ENCODE measurements at places on chromosomes 7 and 10.

GRCh38 chr7:89283302-89283701 is 487.8 kb upstream of the TEX47 start:
- DNase-seq: no peak

GRCh38 chr10:103117247-103117646 is 75.8 kb downstream of the NT5C2 start:
- no peak for DNase-seq

GRCh38 chr7:132051311-132051710 is 494.9 kb upstream of the PODXL start:
- DNase-seq: no peak

DNA sequence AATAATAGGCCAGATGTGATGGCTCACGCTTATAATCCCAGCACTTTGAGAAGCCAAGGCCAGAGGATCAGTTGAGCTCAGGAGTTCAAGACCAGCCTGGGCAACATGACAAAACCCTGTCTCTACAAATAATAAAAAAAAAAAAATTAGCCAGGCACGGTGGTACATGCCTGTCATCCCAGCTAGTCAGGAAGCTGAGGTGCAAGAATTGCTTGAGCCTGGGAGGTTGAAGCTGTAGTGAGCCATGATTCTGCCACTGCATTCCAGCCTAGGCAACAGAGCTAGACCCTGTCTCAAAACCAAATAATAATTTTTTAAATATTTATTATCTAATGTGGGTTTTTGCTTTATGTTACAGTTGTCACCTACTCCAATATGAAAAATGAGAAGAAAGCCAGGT is 178.9 kb downstream of the ADK start:
- DNase-seq: no peak

GRCh38 chr7:3289996-3290395 is 11.1 kb upstream of the SDK1 start:
- no peak for DNase-seq

- DNase-seq: no peak
These were observed 201.3 kb downstream of the FANK1 start for GRCh38 chr10:126097558-126098225.

- DNase-seq: no peak
These were observed 234.3 kb upstream of the TEX47 start for GRCh38 chr7:89029864-89030263.

DNA sequence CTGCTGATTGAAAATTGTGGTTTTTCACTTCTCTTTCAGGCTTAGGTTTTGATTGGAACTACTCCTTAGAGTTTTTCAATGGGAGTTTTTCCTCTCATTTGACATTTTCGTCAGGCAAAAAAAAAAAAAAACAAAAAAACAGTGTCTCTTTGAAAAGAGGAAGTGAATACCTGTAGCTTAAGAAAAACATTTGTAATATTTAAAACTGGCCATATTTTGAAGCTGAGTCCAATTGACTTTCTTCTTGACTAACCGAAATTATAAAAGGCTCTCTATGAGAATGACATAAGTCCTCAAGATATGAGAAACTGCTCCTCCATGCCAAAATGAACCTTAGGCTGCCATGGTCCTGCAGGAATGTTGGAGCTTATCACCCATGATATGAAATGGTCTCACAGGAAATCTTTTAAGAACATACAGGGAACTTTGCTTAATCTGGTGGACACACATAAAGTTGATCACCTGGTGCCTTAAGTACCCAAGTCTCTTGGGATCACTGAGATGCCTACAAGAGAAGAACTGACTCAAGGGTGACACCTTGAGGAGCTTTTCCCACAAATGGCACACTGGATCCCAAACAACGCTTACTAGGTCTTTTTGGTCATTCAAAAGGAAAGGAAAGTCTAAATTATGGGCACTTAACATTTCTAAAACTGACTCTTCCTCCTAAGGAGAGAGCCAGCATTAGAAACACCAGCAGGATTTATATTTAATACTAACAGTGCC is 263.4 kb downstream of the CDC14C start:
- DNase-seq: peak; percentile 38

- DNase-seq: no peak
These were observed 13.0 kb upstream of the CHCHD1 start for GRCh38 chr10:73768881-73769280.

DNA sequence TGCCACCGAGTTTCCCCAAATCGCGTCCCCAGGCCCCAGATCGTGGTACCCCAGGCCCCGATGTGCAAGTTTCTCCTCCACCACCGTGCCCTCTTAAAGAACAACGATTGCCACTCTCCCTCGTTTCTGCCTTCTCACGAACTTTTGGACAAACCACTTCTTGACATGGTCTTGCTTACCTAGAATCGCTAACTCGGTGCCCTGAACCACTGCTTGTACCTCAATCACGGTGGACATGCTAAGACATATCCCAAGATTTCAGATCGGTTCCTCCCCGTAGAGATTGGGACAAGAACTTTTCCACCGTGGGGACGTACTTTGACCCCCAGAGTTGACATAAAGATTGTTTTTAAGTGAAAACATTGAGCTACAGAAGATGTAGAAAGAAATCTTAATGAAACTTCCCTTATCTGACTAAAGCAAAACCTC is 477 bp upstream of the ZC3HAV1 start:
- no peak for DNase-seq

- DNase-seq: no peak
These were observed 151.4 kb downstream of the CDK14 start for GRCh38 chr7:90747516-90747915.

GRCh38 chr7:108511939-108512338 is 14.0 kb downstream of the PNPLA8 start:
- no peak for DNase-seq

DNA sequence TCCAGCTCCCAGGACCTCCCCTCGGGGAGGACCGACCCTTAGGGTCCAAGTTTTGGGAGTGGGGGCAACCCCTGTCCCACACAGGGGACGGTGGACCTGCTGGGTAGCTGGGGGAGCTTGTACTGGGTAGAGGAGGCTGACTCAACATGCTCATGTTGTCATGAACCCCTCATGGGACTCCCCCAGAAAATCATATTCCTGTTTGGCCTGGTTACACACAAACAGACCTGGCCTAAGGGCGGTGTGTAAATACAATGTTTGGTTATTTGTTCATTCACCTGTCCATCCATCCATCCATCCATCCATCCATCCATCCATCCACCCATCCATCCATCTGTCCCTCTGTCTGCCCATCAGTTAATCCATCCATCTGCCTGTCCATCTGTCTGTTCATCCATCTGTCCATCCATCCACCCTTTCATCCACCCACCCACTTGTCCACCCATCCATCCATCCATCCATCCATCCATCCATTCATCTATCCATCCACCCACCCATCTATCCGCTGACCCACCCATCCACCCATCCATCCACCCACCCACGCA is 92.9 kb downstream of the DNAJB6 start:
- DNase-seq: no peak

GRCh38 chr7:101554584-101555268 is 74.4 kb downstream of the MYL10 start:
- DNase-seq: no peak

DNA sequence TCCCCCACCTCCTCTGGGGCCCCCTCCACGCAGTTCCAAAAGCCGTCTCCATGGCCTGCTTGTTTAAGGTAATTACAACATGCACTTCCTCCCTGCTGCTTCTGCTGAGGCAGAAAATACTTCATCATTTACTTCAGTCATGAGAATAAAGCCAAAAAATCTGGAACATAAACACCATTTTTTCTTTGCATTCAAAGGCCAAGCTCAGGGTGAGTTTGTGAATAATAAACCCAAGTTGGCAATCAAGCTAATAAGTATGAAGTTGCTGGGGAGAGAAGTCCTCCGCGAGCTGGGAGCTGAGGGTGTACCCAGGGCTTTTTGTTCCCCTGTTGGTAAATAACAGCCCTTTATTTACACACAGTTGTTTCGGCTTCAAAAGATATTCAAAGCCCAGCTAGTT is 70.5 kb downstream of the FAM204A start:
- DNase-seq: no peak

DNA sequence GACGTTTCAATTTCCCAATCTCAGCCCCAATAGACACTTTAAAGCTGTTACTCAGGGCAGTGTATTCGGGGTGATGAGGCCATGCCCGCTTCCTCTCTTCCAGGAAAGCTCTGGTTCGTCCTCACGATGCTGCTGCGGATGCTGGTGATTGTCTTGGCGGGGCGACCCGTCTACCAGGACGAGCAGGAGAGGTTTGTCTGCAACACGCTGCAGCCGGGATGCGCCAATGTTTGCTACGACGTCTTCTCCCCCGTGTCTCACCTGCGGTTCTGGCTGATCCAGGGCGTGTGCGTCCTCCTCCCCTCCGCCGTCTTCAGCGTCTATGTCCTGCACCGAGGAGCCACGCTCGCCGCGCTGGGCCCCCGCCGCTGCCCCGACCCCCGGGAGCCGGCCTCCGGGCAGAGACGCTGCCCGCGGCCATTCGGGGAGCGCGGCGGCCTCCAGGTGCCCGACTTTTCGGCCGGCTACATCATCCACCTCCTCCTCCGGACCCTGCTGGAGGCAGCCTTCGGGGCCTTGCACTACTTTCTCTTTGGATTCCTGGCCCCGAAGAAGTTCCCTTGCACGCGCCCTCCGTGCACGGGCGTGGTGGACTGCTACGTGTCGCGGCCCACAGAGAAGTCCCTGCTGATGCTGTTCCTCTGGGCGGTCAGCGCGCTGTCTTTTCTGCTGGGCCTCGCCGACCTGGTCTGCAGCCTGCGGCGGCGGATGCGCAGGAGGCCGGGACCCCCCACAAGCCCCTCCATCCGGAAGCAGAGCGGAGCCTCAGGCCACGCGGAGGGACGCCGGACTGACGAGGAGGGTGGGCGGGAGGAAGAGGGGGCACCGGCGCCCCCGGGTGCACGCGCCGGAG is 2.6 kb downstream of the GJD4 start:
- DNase-seq: no peak

DNA sequence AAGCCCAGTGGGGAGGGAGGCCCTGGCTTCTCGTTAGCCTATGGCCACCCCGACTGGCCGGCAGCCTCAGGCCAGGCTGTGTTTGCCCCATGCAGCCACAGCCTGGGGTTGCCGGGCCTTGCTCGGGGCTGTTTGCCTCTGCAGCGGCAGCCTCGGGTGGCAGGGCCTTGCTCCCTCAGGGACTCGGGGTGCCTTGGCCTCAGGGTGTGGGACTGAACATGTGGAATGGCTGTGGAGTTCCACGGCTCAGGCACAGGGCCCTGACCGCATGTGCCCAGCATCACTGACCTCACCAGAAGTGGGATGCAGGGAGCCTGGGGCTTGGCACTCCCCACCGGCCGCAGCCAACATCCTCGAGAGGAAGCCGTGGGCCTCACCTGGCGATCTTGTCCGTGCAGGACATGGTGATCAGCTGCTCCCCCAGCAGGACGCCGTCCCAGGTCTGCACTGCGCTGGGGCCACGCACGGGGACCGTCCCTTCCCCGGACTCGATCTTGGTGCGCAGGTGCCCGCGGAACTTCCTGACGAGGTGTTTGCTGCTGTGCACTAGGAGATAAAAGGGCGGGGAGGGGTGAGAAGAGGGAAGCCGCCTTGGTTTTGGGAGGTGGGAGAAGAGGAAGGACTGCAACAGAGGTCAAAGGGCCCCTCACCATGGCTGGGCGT is 160.5 kb downstream of the WDR37 start:
- no peak for DNase-seq

DNA sequence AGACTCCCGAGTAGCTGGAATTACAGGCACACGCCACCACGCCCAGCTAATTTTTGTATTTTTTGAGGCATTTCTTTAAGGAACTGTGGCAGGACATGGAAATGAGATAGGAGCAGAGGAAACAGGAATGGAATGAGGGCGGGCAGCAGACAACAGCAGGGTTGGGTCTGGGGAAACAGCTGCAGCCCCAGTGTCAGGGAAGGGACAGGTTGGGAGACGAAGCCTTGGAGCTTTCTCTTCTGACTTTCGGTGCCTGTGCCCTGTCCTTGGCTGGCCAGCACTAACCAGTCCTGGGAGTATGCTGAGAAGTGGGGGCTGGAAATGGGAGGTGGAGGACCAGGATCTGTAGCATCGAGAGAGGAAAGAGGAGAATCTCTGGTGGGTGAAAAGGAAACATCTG is 47.4 kb downstream of the ATOH7 start:
- DNase-seq: no peak

DNA sequence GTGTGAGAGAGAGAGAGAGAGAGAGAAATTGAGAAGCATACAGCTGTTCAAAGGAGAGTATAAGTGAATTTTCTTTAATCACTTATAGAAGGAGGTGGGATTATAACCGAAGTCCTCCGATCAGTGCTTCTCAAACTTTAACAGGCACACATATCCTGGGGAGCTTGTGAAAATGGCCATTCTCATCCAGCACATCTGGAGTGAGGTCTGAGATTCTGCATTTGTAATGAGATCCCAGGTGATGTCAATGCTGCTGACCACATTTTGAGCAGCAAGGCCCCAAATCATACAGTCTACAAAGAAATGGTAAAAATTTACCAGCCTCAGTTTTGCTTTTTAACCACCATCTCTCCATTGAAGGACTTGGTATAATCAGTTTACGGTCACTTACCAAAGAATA is 219.0 kb downstream of the PTEN start:
- no peak for DNase-seq

GRCh38 chr7:123024989-123025758 is 29.7 kb upstream of the TAS2R16 start:
- no peak for DNase-seq

DNA sequence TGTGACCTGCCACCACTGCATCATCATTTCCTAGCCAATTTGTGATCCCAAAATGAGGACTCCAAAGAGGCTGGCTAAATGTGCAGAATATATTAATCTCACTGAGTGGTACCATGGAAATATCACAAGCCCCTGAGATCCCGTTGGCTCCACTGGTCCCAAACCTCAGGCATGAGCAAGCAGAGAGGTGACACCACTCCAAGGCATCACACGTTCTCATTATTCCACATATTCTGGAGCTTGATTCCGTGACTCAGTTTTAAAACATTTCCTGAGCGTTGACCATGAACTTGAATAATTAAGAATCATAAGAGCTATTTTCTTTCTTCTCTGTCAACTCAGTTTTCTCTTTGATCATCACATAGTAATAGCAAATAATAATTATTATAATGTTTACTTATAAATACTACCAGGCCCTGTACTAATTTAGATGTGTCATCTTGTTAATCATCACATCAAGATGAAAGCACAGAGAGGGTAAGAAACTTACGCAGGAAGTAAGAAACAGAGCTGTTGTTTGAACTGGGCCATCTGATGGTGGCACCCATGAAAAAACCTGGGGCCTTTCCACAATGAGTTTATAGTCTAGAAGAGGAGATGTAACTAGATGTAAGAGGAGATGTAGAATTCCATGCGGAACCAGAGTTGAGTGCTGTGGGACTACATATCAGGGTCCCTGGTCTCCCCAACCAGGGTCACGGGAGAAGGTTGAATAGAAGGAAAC is 3.5 kb downstream of the APBB1IP start:
- no peak for DNase-seq

DNA sequence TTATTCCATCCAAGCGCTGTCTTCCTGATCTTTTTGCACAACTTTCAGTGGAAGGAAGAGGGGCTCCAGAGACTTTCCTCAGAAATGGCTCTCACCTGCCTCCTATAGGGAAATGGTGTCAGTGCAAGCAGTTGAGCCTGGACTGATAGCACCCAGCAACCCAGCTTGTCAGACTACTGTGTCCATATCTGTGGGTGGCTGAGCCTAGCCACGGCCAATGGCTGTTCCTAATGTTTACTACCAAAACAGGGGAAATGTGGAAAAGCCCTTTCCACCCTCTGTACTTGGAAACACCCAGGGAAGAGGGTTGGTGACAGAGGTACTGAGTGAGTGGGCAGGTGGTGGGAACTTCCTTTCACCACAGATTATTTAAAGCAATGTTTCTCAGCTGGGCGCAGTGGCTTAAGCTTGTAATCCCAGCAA is 4.3 kb upstream of the YKT6 start:
- DNase-seq: peak; percentile 89

All from NCI-H82 (cell line).